GOT3 (cell line): ENCODE measurements at places on chromosomes 2 and 18.

DNA sequence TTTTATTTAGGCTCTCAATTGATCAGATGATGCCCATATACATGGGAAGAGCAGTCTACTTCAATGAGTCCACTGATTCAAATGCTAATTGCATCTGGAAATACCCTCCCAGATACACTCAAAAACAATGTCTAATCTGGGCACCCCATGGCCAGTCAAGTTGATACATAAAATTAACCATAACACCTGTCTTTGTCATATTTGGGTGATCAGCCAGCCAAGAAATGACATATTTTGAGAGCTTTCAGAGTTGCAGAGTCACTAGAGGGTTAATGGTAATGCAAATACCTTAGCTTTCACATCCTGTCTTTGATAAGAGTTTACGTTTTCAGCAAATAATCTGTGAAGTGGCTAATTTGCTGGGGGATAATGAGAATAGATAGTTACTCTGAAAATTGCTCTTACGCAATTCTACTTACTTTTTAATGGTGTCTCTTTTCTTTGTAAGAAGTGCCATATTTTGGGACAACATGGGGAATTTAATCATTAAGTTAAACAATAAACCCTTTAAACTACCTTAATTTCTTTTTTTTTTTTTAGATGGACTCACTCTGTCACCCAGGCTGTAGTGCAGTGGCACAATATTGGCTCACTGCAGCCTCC lies 49.1 kb downstream of the CCDC195 start:
- DNase-seq = no peak

DNA sequence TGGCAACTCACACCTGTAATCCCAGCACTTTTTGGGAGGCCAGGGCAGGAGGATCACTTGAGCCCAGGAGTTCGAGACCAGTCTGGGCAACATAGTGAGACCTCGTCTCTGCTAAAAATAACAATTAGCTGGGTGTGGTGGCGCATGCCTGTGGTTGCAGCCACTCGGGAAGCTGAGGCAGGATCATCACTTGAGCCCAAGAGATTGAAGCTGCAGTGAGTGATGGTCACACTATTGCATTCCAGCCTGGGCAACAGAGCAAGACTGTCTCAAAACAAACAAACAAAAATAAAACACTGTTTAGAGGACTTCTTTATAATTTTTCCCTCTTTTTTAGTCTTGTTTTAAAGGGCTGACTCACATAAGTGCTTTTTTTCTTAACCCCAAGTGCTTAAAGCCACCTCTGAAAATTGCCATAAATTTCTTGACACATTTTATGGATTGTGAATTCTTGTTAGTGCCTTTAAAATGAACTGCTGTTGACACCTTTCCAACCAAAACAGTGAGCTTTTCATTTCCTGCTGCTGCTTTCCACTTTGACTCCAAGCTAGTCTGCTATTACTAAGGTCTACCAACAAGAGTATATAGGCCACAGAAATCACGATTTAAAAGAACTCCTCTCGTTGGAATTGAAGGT lies 41.7 kb downstream of the CYP20A1 start:
- no peak for DNase-seq

- DNase-seq = no peak
Observed at GRCh38 chr2:67702937-67703336, 305.8 kb downstream of the ETAA1 start.

GRCh38 chr2:134549104-134549503 lies 169.7 kb downstream of the TMEM163 start:
- DNase-seq = no peak

DNA sequence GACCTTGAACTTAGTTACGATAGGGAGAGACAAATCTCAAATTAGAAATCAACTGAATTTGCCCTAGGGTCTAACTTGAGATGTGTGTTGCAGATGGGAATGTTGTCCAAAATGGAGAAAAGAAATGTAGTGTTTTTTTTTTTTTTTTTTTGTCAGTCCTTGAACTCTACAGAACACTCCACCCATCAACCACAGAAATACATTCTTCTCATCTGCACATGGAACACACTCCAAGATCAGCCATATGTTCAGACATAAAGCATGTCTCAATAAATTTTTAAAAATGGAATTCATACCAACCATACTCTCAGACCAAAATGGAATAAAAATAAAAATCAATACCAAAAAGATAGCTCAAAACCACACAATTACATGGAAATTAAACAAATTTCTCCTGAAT lies 526.5 kb downstream of the FBXO15 start:
- no peak for DNase-seq

DNA sequence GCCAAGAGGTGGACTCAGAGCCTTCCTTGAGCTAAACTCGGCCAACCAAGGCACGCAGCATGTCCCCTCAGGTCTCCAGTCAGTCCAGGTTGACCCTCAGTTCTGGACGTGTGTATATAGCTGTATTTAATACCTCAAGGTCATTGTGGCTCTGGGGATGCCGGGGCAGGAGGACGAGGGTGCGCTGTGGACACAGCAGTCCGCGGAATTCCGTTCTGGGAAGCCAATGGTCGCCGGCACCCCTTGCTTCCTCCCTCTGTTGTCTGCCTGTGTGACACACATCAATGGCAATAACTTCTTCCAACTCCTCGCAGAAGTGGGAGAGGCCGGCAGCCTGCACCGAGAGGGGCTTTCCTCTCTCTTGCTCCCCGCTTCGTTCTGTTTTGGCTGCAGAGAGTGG lies 27.7 kb downstream of the LBH start:
- no peak for DNase-seq

GRCh38 chr18:10949655-10950054 lies 199.7 kb downstream of the PIEZO2 start:
- DNase-seq = no peak

GRCh38 chr2:10661846-10662245 lies 27.9 kb downstream of the NOL10 start:
- no peak for DNase-seq

- no peak for DNase-seq
Observed at GRCh38 chr2:173086518-173087213, 11.0 kb downstream of the MAP3K20 start.

GRCh38 chr2:233992513-233993217 lies 57.8 kb upstream of the SPP2 start:
- DNase-seq = no peak

- peak; percentile 74 for DNase-seq
Observed at GRCh38 chr2:120566331-120567035, 169.2 kb upstream of the GLI2 start.

DNA sequence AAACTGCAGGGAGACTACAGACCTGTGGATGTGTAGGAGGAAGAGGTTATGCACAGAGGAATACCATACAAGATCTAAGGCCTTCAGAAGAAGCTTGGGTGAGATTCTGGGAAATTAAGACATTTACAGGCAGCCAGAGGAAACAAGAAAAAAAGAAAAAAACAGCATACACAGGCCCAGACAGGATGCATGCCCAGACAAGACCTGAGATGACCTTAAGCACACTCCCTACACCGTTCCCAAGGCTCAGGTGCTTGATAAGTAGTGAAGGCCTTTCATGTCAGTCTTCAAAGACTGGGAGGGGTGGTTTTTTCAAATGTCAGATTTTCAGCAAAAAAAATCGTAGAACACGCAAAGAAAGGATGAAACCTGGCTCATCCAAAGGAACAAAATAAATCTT lies 83.0 kb downstream of the CCDC138 start:
- DNase-seq = no peak

- no peak for DNase-seq
Observed at GRCh38 chr2:54609647-54610046, 113.8 kb upstream of the EML6 start.

DNA sequence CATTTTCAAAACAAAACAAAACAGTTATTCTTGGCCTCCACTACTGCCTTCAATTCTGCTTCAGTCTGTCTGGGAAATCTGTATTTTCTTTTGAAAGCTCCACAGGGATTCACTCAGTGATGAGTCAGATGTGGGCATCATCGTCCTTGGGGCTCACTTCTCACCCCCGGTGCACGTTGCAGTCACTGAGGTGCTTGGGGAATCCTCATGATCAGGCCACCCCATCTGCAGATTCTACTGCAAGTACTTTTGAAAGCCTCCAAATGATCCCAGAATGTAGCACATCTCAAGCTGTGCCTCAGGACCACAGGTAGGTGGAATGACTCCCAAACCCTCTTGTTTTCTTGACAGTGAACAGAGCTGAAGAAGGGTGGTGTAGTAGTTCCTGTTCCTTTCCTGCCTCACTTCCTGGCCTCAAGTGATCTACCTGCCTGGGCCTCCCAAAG lies 34.3 kb downstream of the LPIN2 start:
- DNase-seq = peak; percentile 3

GRCh38 chr2:156464106-156464505 lies 27.9 kb downstream of the GPD2 start:
- DNase-seq = no peak

GRCh38 chr2:26590508-26590907 lies 50.7 kb downstream of the CIB4 start:
- no peak for DNase-seq

- DNase-seq = no peak
Observed at GRCh38 chr2:190524928-190525327, 9.6 kb downstream of the NEMP2 start.

GRCh38 chr2:79876430-79876829 lies 363.6 kb downstream of the CTNNA2 start:
- no peak for DNase-seq

DNA sequence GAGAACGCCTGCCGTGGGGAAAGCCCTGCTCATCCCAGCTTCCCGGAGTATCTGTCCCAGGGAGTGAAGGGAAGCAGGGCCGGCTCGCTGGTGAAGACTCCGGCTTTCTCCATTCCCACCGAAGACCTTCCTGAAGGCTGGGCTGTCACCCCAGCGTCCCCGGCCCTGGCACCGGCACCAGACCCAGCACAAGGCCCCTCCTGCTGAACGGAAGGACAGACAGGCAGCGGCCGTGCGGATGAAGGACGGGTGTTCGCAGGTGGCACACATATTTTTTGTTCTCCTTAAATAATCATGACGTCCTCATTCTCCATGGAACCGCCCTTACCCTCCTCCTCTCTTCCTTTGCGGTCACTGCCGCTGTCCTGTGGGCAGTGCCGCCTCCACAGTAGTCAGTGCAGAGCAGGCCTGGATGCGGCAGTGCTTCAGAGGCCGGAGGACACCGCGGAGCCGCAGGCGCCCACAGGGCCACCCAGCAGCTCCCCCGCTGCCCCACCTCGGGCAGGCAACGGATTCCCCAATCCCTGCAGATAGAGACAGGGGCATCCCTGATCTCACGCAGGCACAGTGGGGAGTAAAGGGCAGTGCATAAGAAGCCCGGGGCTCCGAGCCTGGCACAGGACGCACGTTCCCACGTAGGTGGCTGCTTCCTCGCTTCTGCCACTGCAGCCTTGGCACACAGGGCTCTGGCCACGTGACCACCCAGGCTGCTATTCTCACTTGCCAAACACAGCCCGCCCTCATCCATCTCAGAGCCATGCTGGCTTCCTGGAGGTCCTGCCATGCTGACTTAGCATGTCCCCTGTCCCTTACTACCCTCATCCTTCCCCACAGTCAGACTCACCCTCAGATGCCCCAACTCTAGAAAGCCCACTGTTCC lies 229.7 kb downstream of the EIPR1 start:
- no peak for DNase-seq

GRCh38 chr2:143329288-143329687 lies 200.1 kb downstream of the ARHGAP15 start:
- no peak for DNase-seq

DNA sequence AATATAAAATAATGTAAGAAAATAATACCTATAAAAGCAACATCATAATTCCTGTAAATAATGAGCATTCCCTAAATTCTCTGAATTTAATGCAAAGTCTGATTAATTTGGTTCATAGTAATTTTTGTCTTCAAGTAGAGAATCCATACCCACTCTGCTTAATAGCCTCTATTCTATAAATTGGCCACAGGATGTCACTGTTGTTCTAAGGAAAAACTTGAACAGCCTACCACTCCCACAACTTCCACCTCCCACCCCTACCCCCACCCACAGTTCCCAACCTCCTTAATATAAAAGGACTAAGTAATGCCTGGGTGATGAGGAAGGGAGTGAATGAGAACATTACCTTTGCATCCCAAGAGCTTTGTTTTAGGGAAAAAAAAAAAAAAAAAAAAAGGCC lies 27.2 kb upstream of the BBS5 start:
- DNase-seq = no peak

GRCh38 chr2:25337276-25337675 lies 4.4 kb downstream of the DNMT3A start:
- no peak for DNase-seq

- DNase-seq = no peak
Observed at GRCh38 chr2:181231886-181232621, 225.1 kb upstream of the ITGA4 start.

DNA sequence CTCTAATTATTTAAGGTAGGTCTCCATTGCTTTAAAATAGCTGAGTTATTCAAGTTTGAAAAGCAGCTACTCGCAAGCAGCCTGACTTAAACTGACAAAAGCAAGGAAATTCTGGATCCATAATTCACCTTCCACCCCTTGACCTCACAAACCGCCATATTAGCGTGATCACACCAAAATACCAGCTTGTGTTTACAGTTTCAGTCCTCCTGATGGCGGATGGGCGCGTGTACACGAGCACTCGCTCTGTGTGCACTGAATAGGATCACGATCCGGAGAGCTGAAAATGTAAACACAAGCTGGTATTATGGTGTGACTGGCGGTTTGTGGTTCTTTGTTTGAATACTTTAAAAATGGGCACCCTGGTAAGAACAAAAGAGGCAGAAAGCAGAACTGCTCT lies 42.4 kb upstream of the PSMD14 start:
- DNase-seq = no peak
